Stimulated activated CD4-positive, alpha-beta T cell treated with anti-CD3 and anti-CD28 coated beads, Interleukin-4, amount 100 ng/mL, for 1 hour (primary cell): ENCODE measurements at places on chromosomes 4 and X.

DNA sequence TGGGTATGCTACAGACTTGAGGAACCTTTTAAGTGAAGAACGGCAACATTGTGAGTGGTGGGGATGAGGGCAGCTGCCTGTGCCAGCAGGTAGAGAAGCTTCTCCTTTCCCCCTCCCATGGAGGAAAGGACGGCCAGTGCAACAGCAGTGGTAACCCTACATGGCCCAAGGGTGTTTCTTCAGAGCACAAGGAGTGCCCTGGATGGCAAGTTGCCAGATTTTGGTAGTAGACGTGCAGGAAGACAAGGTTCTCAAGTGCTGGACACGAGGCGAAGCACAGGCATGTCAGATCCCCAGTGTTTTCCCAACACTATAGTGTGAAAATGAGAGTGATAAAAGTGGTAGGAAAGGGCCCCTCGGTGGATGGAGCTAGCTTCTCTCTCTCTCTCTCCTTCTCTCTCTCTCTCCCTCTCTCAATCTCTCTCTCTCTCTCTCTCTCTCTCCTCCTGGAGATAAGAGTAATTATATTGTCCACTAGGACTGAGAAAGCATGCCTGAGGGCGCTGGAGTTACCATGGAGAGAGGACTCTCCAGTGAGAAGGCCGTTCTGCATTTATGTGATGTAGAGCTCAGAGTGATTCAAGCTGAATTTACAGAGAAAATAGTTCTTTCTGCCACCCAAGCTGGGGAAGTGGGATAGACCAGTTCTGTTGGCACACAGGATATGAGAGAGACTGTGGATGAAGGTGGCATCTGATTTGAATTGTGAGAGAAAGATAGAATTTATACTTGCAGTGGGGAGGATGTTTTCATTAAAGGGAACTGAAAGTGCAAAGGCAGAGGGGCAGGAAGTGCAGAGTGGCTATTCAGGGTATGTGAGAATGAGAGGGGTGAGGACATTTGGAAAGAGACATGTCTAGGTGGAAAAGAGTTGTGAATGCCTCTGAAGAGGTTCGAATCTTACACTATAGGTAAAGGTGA, 25.7 kb upstream of the TRPC3 start:
- no peak for DNase-seq

DNA sequence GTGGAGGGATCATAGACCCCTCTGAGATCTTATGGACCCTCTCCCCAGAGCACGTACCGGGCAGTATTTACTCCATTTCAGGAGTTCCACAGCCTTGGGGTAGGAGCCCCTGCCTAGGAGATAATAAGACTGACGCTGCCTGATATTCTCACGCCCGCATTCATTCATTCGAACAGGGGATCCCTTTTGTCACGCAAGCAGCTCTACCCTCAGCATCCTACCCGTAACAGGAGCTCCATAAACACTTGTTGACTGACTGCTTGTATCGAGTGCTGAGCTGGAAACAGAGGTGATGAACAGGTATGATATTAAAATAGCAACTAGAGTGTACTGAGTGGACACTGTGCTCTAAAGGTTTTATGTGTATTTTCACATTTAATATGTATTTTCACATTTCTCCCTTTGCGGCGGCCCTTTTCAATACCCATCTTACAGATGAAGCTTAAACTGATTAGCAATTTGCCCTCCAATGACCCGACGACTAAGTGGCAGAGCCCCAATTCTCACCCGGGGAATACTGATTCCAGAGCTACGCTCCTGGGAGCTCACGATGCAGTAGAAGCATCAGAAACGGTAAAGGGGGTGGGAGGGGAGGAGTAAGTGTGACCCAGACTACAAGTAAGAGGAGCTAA, 888 bp downstream of the RAB28 start:
- DNase-seq: no peak

DNA sequence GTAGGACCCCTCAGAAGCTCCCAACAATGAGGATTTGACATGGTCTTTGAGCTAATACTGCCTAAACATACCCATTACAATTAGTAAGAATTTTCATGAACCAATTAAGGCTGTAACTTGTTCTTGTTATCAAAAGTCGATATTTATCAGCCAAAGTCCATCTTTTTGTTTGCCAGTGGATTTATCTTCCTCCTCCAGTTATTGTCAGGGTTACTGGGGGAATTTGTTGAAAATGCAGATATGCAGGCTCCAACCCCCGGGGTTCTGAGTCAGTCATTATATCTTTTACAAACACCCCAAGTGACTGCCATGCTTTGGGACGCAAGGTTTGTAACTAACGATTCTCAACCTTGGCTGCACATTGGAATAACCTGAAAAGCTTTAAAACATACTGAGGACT, 338.8 kb upstream of the PPARGC1A start:
- no peak for DNase-seq

DNA sequence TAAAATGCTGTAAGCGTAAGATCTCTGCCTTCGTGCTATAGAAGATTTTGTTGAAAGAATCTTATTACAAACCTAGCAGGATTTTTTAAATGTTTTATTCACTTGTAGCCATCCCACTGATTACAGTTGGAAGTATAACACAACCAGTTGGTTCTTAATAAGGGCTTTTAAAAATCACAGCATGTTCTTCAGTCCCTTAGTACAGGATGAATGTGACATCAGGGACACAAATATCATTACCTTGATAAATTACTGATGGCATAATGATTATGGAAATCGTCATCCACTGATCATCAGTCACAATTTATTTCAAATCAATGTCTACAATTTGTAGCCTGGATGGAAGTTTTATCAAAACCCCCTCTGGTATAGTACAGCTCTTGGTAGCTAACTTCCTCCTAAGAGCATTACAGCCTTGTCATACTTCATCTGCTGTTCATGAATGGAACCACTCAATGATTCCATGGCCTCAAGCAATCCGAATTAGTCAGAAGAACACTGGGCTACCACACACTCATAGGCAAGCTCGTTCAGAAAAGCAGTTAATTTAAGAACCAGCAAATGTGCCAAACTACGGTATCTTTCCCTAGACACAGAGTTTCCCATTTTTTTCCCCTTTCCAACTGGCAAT, 389.2 kb upstream of the TENM3 start:
- DNase-seq: no peak

DNA sequence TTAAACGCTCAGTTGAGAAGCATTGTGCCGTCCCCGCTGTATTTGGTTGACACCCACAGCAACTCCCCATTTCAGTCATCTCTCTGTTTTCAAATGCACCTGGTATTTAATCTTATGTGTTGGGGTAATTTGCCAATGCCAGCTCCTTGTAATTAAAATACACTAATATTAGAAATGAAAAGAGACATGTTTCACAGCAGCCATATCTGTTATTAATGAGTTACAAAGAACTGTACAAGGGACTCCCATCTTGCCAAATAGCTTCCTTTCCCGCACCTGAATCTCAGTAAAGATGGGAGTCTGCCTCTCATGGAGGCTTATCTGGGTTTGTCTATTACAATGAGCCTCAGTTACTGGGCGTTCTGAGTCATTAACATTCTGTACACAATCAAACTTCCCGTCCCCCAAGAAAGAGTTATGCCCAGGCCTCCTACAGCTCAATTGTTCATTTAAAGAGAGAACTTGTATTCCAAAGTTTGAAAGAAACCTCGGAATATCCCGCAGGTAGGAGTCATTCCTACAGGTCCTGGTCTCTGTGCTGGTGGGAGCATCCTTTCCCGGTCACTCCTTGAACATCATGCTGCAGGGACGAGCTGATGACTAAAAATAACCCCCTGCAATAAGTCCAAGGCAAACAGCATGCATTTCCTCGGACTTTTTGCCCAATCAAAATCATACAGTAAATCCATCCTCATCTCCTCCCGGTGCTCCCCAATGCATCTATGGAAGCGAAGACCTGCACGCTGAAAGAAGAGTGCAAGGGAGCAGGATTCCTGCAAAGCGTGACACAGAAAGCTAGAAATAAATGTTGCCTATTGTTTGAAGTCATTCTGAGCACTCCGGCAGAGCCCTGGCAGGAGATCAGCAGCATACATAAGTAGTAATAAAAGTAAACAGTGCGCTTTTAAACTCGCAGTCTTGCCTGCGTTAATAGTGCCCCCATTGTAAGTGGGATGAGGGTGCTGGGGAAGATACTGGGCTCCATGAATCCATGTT, 926 bp downstream of the NDP start:
- DNase-seq: no peak

DNA sequence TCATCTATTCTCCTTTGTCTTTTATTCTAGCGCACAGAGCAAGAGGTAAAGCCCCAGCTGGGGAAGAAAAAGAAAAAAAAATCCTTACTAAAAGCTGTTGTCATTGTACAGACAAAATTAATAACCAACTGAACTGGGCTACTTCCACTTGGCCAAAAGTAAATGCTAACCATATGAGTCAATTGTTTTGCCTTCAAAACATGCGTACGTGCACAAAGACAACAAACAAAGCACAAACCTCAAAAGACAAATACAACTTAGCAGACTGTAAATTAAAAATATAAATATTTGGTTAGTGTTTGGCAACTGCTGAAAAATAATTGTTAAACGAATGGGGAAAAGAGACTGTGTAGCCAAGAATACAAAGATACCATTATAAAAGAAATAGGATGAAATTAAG, 5.9 kb downstream of the EDA2R start:
- DNase-seq: no peak

- no peak for DNase-seq
Measured at GRCh38 chrX:20432746-20433387, 166.2 kb upstream of the RPS6KA3 start.

DNA sequence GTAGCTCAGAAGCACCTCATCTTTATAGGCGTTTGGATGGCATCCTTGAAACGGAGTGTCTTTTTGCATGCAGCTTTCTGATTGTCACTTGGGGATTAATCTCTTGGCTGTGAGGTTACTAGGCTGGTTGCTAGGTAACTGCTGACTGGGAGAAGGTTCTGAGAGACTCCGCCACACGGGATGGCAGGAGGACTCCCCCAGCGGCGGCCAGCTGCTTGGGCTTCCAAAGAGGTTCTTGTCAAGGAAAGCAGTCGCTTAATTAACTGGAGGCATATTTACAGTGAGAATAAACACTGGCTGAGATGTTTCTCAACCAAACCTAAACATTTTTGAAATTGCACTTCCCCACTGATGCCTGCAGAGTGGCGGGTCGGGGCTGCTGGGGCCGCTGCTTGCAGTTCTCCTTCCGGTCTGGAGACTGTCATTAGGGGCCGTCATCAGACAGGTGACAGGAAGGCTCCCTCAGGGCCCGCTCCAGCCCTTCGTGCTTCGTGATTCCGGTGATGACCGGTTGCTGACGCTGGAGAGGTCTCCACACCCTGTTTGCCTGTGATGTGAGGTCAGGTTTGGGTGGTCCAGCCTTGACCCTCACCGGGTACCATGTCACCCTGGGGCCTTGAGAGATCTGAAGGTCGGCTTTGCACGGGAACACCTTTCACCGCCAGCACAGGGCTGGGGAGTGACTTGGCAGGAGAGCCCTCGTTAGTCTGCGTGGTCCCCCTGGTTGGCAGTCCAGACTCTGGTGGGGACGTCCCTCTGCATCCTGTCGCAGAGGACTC, 9.1 kb downstream of the NSG1 start:
- no peak for DNase-seq

DNA sequence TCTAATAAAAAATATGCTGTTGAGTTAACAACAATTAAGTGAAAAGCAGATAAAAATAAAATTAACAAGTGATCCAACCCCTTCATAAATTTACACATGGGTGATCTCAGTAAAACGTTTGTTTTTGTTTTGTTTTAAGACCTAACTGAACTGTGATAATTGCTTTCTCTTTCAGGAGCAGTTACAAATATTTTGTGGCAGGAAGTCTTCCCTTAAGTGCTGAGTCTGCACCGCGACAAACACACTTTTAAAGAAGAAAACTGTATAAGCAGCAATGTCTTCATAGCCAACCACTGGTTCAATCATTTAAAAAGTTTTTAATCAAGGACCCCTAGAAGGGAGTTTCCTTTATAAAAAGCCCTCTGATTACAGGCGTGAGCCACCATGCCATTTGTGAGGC, 53.7 kb upstream of the NFKB1 start:
- DNase-seq: no peak

DNA sequence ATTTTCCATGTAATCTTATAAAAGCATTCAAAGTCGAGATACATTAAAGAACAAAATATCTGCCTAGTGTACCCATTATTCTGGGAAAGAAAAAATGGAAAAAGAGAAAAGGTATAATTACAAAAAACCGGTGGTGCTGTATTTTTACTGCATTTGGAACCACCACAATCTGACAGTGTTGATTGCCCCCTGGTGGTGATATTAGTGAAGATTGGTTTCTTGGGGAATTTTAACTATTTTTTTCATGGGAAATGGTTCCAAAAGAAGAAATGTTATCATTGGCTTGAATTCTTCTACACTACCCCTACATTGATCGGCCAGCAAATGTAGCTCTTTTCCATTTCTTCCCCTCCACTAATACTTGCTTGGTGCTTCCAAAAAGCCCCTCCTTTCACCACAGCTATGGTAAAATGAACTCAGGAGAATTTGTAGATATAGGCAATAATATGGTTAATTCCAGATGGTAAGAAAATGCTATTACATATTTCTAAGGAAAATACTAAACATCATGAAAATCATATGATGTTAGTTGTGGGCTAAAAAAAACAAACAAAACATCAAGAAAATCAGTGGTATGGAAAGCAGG, 50.0 kb downstream of the COX18 start:
- no peak for DNase-seq

DNA sequence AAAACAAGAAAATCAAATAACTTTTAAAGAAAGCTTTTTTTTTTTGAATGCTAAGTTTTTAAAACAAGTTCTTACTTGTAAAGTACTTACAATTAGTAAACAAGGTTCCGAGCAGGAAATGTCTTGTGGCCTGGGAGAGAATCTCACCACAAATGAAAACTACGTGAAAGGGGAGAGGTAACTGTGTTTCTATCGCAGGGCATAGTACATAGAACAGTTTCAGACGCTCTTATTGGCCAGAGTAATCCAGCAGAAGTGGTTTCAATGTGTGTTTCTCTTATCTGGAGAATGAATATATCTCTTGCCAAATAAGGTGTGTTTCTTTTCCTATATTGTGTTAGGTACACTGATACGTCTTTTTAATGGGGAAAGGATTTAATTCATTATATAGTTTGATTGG, at the start of gene PLAC8:
Gene PLAC8, minus strand, starts transcription at position 154 of the 400 bp plus-strand sequence. CDS start 6,808 bp downstream, outside the sequence.
- DNase-seq: no peak

- no peak for DNase-seq
Measured at GRCh38 chr4:164136180-164136616, 617.7 kb upstream of the SMIM31 start.

- DNase-seq: no peak
Measured at GRCh38 chr4:169464080-169464479, 148.3 kb downstream of the NEK1 start.

DNA sequence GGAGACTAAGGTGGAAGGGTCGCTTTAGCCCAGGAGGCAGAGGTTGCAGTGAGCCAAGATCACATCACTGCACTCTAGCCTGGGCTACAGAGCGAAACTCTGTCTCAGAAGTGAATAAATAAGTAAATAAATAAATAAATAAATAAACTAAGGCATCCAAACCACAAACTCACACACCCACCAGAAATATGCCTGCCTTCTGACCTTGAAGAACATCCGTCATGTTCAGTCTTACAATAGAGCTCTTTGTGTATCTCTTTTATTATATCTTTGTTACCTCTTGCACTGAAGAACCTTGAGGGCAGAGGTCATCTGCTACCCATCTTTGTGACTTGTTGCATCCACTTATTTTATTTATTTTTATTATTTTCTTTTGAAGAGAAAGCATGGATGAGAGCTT, 71.6 kb downstream of the PRRG1 start:
- no peak for DNase-seq
